A673 (cell line): ENCODE measurements at places on chromosomes 7 and 10. TPM values are rescaled to one million over a fixed set of nuclear protein-coding genes. Genes with fewer than 3 reads are reported as not detected.
A peak's percentile ranks its signal among the peaks of the same experiment; 100 is the strongest.

GRCh38 chr7:93828260-93828659 is 62.3 kb downstream of the TFPI2 start:
- H3K27me3 ChIP-seq = peaks cover 43% of the 10 kb centered on the region
- no peak overlapping the region for H3K4me3 ChIP-seq
- no peaks in the 10 kb centered on the region for H3K4me1 ChIP-seq
- H3K27ac ChIP-seq = no peak overlapping the region

GRCh38 chr7:6551016-6551511 is at the start of gene GRID2IP:
TSS of gene GRID2IP (minus strand) at chr7:6551461. CDS start at chr7:6551436, 25 bp downstream.
- no peak for DNase-seq
- H3K4me3 ChIP-seq = no peak within 1 kb of the TSS
- H3K36me3 ChIP-seq = no peaks in the 10 kb centered on the region
- H3K4me1 ChIP-seq = no peaks in the 10 kb centered on the region
- no peak within 1 kb of the TSS for H3K27ac ChIP-seq
- H3K27me3 ChIP-seq = no peaks in the 10 kb centered on the region

DNA sequence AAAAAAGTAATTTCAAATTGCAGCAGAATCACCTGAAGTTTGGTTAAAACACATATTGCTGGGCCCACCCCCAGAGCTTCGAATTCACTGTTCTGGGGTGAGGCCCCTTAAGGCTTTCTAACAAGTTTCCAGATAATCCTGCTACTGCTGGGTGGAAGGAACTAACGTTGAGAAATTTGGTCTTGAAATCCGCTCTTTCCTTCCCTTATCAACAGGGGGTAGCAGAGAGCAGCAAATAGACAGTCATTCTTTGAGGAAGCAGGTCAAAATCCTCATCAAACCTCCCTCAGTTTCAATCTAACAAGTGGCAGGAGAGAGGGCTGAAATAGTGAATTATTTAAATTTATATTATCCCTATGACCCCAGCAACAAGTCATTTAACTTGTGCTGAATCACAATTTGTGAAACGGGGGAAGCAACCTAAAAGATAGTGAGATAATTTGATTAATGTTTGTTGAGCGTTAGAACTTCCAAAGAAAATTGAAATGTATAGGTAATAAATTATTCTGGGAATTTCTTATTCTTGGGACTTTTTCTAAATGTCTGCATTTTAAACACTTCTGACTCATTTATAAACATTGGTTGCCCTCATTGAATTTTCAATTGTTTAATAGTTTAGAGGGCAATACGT is 21.7 kb upstream of the MALSU1 start:
- H3K36me3 ChIP-seq = no peaks in the 10 kb centered on the region
- no peak overlapping the region for H3K4me3 ChIP-seq
- no peak overlapping the region for H3K27ac ChIP-seq
- peak; percentile 85 for DNase-seq
- H3K4me1 ChIP-seq = peaks cover 8% of the 10 kb centered on the region

The PRF1 gene
- not detected in 2 replicates for total RNA-seq

DNA sequence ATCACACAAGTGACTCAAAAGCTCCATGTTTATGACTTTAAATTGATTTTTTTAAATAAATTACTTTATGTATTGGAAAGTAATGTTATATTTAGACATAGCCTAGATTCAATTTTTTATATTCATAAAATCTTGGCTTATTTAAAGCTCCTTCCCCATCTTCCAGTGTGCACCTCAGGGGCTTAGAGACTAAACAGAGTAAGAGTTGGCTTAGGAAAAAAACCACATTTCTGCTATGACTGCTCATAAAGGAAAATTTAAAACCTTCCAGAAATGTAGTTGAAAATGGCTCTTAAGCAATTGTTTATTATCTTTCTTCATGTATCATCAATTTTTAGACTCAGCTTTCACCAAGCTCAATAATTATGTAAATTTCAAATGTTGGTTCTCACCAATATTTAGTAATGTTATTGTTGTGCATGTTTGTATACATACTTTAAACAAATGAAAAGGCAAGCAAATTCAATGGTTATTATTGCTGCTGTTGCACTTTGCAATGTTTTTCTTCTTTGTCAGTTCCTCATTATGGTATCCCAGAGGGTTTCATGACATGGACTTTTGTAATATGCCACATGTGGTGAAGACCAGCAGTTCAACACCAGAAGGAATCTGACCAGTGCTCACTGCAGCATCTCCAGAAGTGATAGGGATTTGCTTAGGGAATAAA is 700.1 kb upstream of the ANKRD30A start:
- no peaks in the 10 kb centered on the region for H3K36me3 ChIP-seq
- no peak overlapping the region for H3K4me3 ChIP-seq
- H3K27ac ChIP-seq = no peak overlapping the region
- H3K27me3 ChIP-seq = no peaks in the 10 kb centered on the region
- DNase-seq = no peak

GRCh38 chr10:120432209-120432608 is 24.8 kb upstream of the PLPP4 start:
- no peak overlapping the region for H3K4me3 ChIP-seq
- H3K36me3 ChIP-seq = no peaks in the 10 kb centered on the region
- DNase-seq = no peak
- H3K27ac ChIP-seq = no peak overlapping the region
- peaks cover 44% of the 10 kb centered on the region for H3K27me3 ChIP-seq
- no peaks in the 10 kb centered on the region for H3K4me1 ChIP-seq

DNA sequence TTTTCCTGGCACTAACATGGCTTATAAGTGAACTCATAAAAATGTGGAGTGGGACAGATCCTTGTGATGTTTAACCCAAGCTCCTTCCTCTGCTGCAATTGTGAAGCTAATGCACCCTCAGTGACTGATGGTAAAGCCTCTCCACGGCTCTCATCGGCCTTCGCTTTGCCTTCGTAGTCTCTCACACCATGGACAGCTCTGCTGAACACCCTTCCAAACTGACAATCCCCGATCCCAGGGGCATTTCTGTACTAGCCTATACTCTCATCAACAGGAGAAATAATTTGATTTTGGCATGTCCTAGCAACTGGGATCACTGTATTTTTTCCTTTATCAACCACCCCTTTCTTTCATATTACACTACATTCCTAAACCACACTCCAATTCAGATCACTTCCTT is 6.1 kb downstream of the ZNF777 start:
- no peak overlapping the region for H3K27ac ChIP-seq
- peaks cover 16% of the 10 kb centered on the region for H3K4me1 ChIP-seq
- H3K27me3 ChIP-seq = no peaks in the 10 kb centered on the region

The HK1 gene
- 106 and 107 TPM in 2 replicates for total RNA-seq

DNA sequence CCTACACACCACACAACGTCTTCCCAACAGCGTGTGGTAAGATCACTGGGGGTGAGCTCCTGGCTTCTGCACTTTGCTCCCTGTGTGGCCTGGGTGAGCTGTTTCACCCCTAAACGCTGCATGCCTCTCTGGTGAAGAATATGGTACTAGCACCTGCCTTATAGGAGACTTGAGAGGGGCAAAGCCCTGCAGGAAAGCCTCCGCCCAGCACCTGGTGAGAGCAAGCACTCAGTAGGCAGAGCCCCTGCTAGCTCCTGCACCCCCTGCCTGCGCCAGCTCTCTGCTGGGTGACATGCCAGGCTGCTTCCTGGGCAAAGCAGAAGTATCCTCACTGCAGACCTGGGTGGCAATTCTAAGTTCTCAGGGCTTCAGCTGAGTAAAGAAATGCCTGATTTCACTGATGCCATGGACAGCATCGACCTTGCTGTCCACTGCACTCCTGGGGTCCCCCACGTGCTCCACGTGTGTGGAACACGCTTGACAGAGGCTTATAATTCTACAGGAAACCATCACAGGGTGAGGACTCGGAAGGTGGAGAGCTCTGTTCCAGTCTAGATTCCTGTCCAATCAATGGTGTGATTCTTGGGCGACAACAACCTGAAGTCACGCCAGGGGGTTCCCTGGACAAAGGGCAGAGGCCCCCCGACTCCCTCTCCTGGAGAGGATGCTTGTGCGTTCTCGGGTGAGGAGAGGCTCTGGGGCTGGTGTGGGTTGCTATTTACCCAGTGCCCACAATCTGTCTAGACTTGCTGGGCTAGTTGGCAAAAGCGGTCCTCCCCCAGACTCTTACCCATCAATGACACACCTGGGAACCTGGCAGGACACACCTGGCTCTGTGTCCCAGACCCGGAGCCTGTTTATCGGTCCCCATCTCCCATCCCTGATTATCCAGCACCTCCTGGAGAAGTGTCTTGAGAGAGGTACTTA is 5.0 kb upstream of the CALML5 start:
- H3K36me3 ChIP-seq = no peaks in the 10 kb centered on the region
- no peak for DNase-seq
- peaks cover 21% of the 10 kb centered on the region for H3K27me3 ChIP-seq
- no peak overlapping the region for H3K4me3 ChIP-seq
- no peak overlapping the region for H3K27ac ChIP-seq
- H3K4me1 ChIP-seq = no peaks in the 10 kb centered on the region

DNA sequence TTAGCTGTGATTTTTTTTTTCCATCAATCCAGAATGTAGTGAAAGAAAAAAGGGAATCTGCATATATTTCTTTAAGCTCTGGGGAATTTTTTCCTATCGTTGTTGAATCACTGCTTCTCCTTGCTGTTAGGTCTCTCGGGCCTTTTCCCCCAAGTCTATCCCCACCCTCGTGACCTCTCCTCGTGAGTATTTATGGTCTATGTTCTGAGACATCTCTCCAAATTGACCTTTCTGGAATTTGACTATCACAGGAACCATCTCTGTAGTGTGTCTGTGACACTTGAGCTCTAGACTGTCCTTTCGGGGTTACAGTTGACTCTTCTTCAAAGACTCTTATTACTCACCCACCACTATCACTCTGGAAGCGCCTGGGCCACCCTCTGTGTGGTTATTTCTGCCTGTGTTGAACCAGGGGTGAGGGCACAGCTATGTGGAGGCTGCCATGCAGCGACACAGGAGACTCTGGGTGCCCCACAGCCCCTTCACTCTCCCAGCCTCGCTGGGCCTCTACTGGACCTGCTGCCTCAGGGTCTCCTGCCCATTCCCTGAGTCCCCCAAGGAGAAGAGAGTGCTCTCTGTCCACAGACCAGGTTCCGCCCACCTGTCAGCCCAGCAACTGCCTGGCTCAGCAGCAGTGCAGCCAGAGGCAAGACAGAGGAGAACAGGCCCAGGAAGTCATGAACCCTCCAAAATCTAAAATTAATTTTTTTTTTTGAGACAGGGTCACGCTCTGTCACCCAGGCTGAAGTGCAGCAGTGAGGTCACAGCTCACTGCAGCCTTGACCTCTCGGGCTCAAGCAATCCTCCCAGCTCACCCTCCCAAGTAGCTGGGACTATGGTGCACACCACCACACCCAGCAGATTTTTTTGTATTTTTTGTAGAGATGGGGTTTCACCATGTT is 45.7 kb upstream of the PTPRN2 start:
- DNase-seq = no peak
- H3K4me1 ChIP-seq = no peaks in the 10 kb centered on the region
- H3K27ac ChIP-seq = no peak overlapping the region
- no peaks in the 10 kb centered on the region for H3K27me3 ChIP-seq
- H3K4me3 ChIP-seq = no peak overlapping the region

The WEE2 gene
- total RNA-seq = 0.09 TPM in 1 of 2 replicates, not detected in the other
